ENCODE measurements at places on chromosomes 4 and X.

DNA sequence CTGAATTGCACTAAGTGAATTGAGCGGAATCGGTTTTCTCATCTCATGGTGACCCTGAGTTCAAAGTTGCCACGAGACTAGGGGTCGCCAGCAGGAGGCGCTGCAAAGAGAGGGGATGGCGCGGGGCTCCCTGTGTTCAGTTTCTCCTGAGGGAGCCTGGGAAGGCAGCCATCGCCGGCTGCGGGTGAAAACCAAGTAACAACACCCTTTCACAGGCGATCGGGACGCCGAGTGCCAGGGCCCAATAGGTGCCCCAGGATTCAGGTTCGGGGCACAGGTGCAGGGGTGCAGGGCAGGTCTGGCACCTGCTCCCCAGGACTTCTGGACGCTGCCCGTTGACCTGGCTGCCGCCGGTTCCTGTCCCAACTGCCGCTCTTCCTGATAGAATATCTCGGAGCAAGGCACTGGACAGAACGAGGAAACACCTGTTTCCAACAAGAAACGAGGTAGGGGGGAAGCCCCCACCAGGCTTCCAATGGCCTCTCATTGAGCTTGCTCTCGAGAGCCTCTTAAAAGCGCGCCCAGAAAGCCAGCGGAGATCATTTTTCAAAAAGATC is 1.1 kb upstream of the FGF16 start:
- no peak for DNase-seq

DNA sequence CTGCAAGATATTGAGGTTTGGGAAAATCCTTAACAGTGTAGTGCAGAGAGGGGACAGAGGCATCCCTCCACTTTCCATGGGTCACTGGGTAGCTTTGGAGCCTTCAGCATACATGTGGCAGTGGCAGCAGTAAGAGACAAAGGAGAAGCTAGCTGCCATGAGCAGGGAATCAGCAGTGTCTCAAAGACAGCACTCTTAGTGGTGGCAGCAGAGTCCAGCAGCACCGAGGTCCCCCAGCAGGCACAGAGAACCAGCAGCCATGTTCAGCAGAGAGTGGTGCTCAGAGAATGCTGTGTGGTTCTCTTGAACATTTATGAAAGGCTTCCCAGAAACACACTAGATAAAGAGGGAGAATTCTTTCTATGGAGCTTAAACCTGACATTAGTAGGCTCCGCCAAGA is 308.5 kb downstream of the CENPC start:
- no peak for DNase-seq

GRCh38 chrX:120145295-120145925 is 13.0 kb upstream of the RHOXF2 start:
- no peak for DNase-seq

DNA sequence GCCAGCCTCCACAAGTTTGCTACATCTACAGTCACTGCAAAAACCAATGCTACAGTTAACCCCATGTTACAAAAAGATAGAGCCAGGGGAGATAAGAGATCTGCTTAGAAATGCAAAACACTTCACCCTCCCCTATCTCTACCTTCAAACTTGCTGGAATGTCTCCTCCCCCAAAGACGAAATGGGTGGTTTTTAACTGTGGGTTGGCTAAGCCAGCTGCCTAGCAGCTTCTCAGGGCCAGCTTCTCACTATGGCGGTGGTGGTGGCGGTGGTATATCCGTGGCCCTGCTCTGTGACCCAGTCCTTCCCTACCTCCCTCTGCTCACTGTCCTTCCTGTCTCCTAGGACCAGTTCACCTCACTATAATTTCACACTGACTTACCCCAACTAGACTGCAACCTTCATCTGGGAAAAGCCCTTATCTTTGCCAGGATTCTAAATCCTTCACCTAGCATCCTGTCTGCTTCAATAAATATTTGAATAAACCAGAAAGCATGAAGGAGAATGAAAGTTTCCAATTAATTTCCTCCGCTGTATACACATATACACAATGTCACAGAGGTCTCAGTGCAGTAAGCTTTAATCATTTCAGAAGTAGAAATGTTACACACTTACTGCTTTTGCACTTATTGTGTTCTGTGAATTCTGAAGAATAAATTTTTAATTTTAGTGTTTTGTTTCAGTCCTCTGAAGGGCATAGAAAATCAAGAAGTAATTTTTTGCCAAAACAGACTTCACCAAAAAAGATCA is 46.3 kb downstream of the SH3KBP1 start:
- DNase-seq: peak; percentile 70

GRCh38 chrX:47571215-47571614 is 10.2 kb downstream of the ARAF start:
- no peak for DNase-seq

- DNase-seq: no peak
Observed at GRCh38 chr4:120435179-120435578, 368.5 kb upstream of the MAD2L1 start.

- DNase-seq: no peak
Observed at GRCh38 chr4:38180456-38180855, 220.3 kb downstream of the PTTG2 start.

DNA sequence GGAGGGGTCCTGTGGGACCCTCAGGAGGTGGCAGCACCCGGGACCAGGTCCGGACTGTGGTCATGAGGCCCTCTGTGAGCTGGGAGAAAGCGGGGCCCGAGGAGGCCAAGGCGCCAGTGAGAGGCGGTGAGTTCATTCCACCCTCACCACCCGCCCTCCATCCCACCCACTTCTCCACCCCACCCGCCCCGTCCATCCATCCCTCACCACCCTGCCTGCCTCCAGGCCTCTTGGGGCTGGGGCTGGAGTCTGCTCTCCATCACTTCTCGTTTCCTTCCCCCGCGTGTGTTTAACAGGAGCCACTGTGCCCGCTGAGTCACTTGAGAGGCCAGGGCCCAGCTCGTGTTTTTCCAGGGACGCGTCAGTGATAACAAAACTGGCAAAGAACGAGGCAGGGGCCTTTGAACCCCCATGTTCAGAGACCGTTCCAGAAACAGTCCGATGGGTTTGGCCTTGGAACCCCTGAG is 6.2 kb downstream of the SH3TC1 start:
- DNase-seq: no peak

DNA sequence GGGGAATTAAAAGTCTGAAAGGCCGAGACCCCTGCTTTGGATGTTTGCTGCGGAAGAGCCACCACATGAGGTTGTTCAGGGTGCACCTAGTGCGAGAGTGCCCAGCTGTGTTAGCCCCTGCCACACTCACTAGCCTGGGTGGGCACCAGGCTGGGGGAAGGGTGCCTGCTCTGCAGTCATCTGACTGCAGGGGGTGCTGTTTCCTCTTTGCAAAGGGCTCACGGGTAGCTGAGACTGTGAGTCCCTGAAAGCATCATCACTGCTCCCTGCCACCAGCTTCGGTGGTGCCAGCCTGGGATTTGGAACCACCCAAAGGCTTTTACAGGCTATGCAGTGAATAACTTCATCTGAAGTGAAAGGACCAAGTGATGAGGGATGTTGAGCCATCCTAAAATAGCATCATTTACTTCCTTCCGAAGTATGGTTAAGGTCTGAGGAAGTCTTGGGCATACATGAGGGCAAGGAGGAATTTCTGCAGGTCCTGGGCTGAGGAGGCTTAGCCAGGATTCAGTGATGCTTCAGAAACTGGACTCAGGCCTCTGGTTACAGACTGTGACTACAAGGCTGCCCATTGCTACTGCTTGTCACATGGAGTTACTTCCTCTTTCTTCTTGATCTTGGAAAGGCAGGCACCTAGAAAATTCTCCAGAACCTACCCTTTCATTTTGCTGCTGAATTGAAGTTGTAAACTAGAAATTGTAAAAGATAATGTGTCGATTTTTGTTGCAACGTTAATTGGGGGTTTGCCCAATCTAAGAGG is 293.2 kb upstream of the PRPS2 start:
- no peak for DNase-seq

- no peak for DNase-seq
Observed at GRCh38 chrX:74248889-74249288, 55.1 kb upstream of the ZCCHC13 start.

DNA sequence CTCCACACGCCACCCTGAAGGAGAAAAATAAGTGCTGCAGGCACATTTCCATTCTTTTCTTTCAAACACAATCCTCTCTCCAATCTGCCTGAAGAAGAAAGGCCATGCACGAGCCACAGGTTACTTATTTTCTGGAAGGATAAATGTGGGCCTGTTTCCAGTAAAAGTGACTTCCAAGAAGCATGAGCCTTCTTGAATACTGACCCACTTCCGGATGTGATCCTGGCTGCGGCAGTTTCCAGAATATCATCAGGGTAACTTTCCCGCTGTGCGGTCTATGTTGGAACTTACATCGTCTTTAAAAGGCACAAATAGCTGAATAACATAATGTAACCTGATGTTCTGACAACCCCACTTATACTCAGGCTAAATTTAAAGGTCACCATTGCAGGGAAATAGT is 66.3 kb upstream of the TAPT1 start:
- no peak for DNase-seq

DNA sequence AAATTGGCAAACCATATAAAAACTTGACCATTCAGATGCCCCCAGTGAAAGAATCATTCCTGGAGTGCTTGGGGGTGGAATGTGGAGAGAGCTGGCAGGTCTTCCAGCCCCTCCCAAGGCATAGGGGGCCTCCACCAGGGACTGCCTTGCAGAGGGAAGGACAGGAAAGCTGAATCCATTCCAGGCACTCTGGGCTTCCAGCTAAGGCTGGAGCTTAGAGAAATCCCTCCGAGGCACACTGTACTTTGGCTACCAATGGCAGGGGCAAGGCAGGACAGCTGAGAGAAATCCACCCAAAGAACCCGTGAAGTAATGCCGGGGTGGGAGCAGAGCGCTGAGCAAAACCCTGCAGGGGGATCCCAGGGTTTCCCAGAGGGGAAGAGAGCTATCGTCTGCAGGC is 4.0 kb downstream of the CENPU start:
- DNase-seq: no peak

DNA sequence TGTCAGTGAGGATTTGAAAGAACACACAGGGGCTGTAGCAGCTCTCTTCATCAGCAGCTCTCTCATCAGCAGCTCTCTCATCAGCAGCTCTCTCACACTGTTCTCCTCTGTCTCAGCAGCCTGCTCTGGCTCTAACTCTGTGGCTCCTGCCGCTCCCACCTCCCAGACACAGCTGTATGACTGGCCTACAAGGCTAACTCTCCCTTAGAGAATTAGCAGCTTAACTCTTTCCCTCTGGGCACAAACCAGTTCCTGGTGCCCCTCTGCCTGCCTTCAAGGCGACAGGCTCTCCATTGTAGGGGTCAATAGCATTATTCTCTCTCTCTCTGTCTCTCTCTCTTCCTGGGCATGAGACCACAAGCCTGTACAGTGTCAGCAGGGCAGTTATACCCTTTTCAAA is 385.6 kb upstream of the PCDH10 start:
- DNase-seq: no peak

GRCh38 chr4:183011213-183011907 is 87.7 kb upstream of the WWC2 start:
- DNase-seq: no peak

- DNase-seq: peak; percentile 14
Observed at GRCh38 chr4:139557556-139558110, 1.6 kb upstream of the SETD7 start.

DNA sequence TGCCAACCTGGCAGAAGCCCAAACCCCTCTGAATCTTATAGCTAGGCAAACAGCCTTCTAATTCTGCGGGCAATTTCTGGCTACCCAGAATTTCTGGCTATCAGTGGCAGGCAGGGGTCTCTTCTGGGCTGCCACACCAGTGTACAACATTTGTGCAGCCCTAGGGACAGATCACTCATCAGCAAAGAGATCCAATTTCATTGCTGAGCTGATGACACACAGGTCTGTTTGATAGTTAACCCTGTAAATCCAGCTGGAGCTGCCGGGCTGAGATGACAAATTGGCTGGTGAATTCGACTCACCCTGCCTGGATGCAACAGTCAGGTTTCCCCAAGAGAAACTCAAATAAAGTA is 2.4 kb downstream of the MID1 start:
- DNase-seq: no peak

DNA sequence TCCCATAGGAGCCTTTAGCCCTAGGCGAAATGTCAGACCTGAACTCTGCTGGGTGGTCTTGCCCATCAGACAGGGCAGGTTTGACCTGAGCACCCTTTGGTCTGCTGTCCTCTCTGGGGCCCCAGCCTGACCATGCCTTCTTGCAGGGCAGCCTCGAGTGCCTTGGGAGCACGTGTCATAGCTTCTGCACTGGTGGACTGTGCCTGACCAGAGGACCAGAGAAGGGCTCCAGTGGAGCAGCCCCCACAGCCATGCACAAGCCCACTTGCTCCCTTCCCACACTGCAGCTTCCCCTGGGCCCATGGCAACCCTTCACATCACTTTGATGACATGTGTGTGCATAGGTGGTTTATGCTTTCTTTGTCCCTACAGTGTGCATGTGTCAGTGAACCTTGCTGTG is 394.0 kb downstream of the TEX13C start:
- DNase-seq: no peak

DNA sequence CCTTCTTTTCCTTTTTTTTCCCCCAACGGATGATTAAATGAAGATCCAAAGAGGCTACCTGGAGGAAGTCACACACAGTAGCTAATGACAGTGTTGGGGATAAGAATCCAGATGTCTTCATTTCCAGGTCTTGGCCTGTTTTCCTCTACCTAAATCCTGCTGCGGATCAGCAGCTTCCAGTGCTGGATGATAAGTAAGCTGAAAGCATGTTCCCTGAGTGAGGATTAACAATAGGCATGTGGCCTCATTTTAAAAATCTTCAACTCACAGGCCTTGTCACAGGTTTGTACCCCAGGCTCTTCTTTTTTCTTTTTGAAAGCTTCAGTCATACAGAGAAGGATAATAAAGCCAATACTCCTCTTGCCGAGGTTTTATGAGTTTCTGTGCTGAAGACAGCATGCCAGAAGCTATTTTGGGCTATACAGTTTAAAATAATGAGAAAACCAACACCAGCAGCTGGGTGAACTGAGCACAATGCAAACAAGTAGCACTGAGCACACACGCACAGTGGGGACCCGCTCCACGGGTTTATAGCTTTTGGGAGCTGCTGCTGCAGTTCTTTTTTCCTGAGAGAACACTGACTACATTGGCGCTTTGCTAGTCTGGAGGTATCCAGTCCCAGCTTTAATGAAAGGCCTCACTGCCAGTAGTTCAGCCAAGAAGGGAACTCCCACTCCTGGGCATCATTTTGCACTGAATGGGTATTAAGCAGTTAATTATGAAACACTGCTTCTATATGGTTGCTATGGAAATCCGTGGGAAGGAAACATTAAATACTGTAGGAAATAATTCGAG is 184.2 kb upstream of the CTSO start:
- no peak for DNase-seq

- DNase-seq: no peak
Observed at GRCh38 chr4:145939441-145939750, 773 bp upstream of the ZNF827 start.

- DNase-seq: no peak
Observed at GRCh38 chrX:1427756-1428155, 25.0 kb downstream of the ASMTL start.

DNA sequence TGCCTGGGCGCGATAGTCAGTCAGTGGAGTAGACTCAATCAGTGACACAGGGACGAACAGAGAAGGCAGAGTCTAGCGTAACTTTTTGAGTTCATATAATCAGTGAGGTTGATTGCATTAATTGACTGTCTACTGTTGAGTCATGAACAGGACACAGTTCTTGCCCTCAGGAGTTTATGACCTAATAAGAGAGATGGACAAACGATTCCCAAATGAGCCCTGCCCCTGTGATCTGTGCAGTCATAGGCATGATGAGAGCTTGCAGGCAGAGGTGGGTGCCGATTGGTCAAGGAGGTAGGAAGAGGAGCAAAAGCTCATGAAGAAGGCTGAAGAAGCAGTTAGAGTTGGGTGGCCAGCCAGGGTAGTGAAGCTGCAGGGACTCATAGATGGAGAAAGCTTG is 57.1 kb downstream of the ADD1 start:
- DNase-seq: no peak
